ENCODE measurements at places on chromosomes 7 and 10. TPM values are rescaled to one million over a fixed set of nuclear protein-coding genes. Genes with fewer than 3 reads are reported as not detected.

- DNase-seq: no peak
These were observed 1.9 kb upstream of the SUV39H2 start for GRCh38 chr10:14876764-14877163.

DNA sequence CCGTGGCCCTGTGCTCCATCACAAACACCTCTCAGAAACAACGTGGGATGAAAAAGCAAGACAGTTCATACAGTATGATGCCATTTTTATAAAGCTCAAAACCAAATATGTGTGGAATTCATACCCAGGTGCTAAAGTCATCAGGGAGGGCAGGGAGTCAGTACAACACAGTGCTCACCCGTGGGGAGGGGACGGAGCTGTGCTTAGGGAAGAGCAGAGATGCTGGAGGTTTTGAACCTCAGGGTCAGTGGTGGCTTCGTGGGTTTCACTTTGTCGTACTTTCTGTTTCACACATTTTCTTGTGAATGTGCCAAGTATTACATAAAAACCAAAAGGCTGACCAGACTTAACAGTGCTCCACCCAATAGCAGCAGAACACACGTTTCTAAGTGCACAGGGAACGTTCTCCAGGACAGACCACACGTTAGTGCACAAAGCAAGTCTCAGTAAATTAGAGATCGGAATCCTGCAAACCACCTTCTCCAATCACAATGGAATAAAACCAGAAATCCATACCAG lies 21.2 kb downstream of the ZMIZ2 start:
- DNase-seq: peak; percentile 71

NYAP1 gene
- not detected for polyA plus RNA-seq

DNA sequence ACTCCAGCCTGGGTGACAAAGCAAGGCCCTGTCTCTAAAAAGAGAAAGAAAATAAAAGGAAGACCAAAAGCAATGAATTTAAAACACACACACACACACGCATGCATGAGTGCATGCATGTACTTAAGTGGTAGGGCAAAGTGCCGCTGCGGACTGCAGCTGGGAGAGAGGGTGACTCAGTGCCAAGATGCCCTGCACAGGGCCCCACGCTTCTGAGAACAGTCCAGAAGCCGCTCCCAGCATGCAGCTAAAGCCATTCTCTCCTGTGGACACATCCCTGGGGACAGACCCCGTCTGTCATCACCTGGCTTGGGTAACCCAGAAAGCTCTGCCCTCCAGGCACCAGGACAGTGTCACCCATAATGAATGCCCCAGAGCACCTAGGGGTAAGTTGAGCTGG lies 61.0 kb upstream of the MYL10 start:
- DNase-seq: peak; percentile 22

DNA sequence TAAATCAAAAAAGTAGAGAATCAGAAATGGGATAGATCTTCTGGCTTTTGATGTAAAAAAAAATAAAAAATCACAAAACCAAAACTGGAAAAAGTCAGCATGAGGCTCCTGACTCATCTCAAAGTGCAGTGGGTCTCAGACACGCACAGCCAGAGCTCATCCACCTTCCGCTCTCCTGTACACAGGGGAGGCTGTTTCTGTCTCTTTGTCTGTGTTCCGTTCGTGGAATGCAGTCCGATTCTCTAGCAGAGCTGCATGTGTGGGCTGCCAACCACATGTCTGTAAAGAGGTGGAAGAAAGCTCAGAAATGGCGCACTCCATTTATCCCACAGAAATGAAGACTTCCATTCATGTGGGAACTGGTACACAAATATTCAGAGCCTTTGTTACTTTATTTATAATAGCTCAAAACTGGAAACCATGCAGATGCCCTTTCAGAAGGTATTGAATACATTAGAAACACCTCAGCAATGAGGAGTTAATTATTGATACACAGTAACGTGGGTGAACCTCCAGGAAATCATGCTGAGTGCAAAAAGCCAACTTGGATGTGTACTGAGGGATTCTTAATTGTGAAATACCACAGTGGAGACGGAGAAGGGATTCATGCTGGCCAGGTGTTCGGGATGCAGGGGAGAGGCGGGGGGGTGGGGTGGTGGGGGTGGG lies 123.3 kb downstream of the TRRAP start:
- DNase-seq: no peak

DNA sequence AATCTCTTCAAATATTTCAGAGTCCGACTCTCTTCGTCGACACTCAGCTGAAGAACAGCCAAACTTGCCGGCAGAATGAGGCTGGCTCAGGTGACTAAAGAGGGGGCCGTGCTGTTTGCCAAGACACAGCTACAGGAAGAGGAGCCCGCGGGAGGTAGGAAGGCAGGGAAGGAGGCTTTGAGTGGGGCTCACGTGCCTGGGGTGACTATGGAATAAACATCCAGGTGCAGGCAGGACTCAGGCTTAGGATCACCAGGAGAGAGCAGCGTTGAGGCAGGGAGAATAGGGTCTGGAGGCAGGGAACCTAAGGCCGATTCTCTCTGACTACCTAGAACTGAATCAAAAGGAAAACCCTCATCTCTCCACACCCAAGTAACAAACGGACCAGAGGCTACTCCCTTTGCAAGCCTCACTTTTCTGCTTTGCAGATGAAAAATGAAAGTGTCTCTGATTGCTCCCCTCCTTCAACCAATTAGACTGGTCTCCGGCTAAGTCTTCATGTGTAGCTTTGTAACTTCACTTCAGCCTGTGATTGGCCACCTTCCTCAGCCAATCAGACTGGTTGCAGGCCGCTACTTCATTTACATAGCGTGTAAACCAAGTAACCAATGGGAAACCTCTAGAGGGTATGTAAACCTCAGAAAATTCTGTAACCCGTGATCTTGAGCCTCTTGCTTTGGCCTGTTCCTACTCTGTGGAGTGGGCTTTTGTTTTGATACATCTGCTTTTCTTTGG lies 19.7 kb upstream of the BNIP3 start:
- no peak for DNase-seq

PIP gene
- not detected for polyA plus RNA-seq

DNA sequence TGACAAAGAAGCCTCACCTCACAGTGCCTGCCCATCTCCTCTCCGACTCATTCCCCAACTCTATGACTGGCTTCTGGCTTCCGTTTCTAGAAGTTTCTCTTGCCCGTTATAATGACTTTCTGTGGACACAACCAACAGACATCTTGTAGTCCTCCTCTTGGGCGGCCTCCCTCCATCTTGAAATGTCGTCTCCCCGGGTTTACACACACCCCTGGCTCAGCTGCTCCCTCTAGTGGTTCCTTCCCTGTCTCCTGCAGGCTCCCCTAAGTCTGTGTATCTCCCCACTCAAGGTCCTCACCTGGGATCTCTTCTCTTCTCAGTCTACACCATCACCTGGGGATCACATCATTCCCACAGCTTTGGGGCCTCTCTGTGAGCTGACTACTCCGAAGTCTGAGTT lies 123.4 kb upstream of the NEBL start:
- DNase-seq: peak; percentile 31

DNA sequence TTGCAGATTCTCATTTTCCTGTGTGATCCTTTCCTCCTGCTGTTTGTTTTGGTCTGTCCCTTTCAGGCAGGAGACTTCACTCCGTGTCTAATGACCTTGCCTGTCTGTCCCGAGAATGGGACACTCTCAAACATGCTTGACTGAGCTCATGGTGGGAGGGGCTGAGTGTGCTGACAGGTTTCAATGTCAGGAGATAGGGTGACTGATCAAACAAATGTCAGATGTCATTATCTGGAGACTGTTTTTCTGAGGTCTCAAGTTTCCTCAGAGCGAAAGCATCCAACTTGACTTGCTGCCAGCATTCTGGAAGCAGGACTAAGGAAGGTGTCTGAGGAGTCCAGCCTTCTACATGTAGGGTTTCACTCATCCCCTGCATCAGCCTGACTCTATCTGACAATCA lies 228.8 kb upstream of the KIAA1217 start:
- DNase-seq: no peak

GRCh38 chr10:90859321-90859751 lies 1.5 kb upstream of the HTR7 start:
- DNase-seq: peak; percentile 86

GRCh38 chr10:88254091-88254490 lies 329.0 kb downstream of the RNLS start:
- peak; percentile 86 for DNase-seq

ST8SIA6 gene
- not detected for polyA plus RNA-seq
